MV-4-11 (cell line): ENCODE measurements at places on chromosomes 12 and 14.

GRCh38 chr12:97758586-97758985, 296.0 kb downstream of the RMST start:
- DNase-seq: no peak

DNA sequence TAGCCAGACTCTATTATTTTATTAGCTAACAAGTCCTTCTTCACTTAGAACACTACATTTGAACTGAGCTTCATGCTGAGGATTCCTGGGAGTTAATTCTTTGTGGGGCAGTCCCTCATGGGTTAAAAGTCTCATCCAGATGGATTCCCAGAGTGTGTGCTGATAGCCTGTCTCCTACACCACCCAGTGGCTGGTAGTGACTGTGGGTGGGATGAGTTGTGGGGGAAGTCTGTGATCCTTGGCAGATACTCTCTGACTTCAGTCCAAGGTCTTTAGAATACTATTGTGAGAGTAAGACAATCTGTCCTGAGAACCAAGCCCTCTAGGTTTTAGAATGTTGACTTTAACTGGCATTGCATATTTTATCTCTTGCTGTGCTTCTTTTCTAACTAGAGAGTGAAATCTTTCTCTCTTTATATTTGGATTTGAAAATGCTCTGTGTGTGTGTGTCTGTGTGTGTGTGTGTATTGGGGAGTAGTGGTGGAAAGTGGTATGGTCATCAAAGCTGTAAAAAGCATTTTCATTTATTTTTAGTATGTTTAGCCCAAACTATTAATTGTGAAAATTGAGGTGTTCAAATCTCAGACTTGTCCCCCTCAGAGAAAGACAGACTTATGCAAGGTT, 37.3 kb downstream of the AKAP6 start:
- DNase-seq: no peak

- DNase-seq: no peak
Measured at GRCh38 chr12:113678223-113679119, 206.8 kb upstream of the LHX5 start.

DNA sequence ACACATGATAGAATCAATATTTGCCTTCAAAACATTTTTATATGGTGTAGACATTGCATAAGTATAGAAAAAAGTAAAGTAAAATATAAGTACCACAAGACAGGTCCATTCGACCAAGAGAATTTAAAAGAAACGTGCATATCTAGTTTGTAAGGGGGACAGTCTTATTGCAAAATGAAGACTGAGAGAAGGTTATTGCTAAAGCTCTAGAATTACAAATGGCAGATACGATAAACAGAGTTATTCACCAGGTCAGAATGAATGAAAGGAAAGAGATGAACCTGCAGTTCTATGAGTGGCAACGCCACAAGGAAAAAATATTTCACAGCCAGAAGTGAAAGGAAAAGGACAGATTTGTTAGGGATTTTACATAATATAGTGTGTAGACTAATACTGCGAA, 224.8 kb downstream of the PTPRO start:
- no peak for DNase-seq

DNA sequence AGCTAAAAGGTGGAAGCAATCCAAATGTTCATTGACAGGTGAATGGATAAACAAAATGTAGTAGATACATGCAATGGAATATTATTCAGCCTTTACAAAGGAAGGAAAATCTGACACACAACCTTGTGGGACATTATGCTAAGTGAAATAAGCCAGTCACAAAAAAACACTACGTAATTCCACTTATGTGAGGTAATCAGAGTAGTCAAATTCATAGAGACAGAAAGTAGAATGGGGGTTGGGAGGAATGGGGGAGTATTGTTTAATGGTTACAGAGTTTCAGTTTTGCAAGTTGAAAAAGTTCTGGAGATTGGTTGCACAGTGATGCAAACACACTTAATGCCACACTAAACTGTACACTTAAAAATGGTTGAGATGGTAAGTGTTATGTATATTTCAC, 62.8 kb downstream of the LIN52 start:
- DNase-seq: peak; percentile 2

DNA sequence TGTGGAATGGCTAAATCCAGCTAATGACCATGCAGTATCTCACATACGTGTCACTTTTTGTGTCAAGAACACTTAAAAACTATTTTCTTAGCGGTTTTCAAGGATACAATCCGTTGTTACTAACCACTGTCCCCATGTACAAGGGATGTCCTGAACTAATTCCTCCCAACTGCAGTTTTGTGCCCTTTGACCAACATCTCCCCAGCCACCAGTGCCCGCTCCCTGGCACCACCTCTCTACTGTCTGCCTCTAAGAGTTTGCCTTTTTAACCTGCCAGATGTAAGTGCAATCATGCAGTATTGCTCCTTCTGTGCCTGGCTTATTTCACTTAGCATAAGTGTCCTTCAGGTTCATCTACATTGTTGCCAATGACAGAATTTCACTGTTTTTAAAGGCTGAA, 315.7 kb downstream of the TMEM121 start:
- DNase-seq: no peak

GRCh38 chr14:45287610-45288009, 34.6 kb upstream of the MIS18BP1 start:
- no peak for DNase-seq

- DNase-seq: no peak
Measured at GRCh38 chr12:123369229-123369628, 4.6 kb upstream of the SBNO1 start.

DNA sequence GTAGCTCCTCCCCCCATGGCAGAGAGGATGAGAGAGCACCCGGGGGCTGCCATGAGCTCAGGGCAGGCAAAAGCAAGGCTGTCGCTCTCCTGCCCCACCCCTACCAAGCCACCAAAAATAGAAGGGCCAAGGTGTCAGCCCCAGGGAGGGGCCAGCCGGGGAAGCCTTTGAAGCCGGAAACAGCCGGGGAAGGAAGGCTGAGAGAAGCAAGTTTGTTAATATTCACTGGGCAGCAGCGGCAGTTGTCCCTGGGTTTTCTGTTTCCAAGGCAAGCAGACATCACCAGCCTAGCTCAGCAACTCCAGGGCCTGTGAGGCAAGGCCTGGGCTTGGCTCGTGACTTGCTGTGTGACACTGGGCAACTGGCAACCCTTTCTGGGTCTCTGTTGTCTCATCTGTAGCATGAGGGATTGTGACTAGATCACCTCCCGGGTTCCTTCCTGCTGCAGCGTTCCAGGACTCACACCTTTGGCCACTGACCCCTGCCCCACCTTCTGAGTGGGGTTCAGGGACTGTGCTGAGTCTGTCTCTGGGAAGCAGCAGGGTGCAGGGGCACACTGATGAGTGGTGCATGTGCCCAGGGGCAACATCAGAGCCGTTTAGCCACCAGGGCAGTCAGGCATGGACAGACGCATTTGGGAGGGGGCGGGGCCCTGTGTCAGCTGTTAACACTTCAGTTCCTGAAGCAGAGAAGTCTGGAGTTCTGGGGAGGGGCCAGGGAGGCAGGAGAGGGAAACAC, 24.3 kb downstream of the SYNDIG1L start:
- DNase-seq: no peak

- DNase-seq: no peak
Measured at GRCh38 chr12:1498199-1498740, 96.1 kb downstream of the FBXL14 start.

- DNase-seq: no peak
Measured at GRCh38 chr12:51407604-51408003, 16.4 kb upstream of the GALNT6 start.

- DNase-seq: peak; percentile 57
Measured at GRCh38 chr12:31931796-31932715, 27.2 kb upstream of the RESF1 start.

DNA sequence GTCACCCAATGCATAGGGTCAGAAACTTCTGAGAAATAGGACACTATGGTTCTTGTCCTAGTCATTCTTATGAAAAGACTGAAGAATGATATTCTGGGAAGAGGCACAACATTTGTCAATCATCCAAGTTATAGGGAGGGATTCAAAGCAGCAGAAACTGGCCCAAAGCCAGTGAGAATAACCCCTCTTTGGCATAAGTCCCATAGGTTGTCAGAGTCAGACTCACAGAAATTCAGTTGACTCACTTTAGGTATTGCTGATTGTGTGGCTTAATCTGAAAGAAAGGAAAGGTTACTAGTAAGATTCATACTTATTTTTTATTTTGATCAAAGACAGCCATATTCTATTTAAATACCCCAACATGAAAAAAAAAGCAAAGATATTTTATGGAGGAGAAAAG, 151.0 kb downstream of the SRGAP1 start:
- no peak for DNase-seq

GRCh38 chr12:44000309-44000952, 164.6 kb downstream of the TMEM117 start:
- DNase-seq: peak; percentile 36

DNA sequence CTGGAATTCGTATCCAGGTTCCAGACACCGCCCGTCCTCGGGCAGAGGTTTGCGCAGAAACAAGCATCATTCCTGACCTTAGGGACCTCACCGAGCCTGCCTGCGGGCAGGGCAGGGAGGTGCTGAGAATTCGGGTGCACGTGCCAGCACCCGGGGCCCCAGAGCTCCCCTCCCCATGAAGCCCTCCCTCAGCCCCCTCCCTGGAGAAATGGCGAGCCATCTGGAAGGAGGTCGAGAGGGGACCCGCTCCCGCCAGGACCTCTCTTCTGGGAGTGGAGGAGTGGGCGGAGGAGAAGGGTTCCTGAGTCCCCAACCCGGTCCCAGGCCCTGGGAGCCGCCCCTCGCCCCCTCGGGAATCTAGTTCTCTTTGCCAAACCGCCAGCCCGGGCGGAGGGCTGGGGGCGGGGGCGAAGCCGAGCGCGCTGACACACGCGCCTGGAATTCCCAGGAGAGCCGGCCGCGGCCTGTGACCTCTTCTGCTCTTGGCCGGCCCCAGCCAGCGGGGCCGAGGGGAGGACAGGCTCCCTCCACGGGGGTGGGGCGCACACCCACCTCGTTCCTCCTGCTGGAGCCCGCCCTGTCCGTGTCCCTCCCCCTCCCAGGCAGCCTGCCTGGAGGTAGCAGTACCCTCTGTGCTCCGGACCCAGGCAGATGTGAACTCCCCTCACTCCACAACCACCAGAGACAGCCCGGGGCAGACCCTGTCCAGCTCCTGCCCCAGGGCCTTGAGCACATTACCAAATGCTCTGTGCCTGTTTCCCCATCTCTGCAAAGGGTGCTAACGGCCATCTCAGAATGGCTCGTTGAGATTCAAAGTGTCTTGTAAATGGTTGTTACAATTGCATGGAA, 23.0 kb upstream of the GPR132 start:
- no peak for DNase-seq

GRCh38 chr12:90281154-90281868, 572.7 kb upstream of the ATP2B1 start:
- no peak for DNase-seq

DNA sequence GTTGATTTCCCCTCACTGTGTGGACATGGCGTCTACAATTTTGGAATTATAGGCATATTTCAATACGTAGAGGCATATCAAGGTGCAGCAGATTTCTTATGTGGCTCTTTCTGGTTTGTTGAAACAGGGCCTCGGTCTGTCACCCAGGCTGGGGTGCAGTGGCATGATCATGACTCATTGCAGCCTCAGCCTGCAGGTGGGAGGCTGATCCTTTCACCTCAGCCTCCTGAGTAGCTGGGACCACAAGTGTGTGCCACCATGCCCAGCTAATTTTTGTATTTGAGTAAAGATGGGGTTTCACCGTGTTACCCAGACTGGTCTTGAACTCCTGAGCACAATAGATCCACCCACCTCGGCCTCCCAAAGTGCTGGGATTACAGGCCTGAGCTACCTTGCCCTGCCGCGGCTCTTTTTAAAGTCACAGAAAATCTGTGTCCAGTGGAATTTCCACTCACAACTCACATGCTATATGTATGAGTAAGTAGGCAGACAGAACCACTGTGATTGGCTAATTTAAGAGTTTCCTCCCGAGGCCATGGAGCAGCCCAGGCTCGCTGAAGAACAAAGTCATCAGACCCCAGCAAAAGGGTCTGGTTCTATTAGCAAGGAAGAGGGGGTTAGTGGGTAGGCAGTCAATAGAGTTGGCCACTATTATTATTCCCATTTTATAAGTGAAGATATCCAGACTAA, 9.1 kb downstream of the GNG2 start:
- no peak for DNase-seq

DNA sequence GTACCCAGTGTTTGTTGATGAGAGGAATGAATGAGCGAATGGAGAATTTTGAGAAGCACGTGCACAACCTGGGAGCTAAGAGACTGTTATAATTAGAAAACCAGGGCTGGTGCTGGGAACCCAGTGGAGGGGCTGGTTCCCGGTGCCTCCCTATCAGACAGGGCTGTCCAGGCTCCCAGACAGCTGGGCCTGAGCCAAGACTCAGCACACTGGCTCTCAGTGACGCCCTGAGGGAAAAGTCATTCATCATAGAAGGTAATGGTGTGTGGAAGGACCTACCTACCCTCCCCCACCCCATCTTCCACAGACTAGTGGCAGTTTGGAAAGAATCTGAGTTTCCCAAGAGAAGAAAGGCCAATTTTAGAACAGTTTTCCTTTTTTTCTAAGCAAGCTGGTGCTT, 34.7 kb downstream of the KCNA5 start:
- no peak for DNase-seq

GRCh38 chr14:105089746-105090492, 24.7 kb upstream of the GPR132 start:
- DNase-seq: no peak

DNA sequence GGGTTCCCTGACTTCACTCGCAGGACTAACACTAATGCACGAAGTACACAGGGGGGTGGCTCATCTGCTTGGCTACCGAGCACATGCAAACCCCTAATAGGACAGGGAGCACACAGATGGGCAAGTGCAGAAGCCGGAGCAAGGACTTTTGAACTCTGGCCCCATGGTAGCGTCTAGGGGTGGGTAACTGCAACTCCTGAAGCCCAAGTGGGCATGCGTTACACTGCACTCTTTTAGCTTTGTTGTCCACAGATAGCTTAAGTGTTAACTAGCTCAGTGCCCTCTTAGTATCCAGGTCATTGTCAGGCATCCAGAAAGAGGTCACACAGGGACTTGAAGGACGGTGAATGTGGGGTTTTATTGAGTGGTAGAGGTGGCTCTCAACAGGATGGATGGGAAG, 3.0 kb upstream of the BLTP3B start:
- no peak for DNase-seq

- no peak for DNase-seq
Measured at GRCh38 chr14:54322701-54323337, 74.0 kb upstream of the CDKN3 start.

DNA sequence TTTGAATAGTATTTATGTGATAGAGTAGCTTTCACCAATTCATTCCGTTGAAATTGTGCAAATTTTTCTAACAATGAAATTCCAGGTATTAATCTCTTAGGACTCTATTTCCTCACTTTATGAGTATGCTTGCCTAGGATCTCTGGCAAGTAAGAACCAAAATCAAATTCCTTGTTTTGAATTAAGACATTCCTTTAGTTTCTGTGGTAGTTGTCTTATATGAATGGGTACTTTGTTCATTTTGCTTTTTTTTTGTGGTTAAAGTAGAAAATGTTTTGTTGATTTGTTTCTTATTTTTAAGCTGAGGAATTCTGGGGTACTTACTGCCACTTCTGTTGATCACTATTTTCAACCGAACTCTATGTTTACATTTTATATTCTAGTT, 59.8 kb downstream of the KITLG start:
- no peak for DNase-seq

- no peak for DNase-seq
Measured at GRCh38 chr12:14612250-14612649, 44.6 kb upstream of the PLBD1 start.
